ENCODE measurements at places on chromosomes 1 and 21.
A peak's percentile ranks its signal among the peaks of the same experiment; 100 is the strongest.

DNA sequence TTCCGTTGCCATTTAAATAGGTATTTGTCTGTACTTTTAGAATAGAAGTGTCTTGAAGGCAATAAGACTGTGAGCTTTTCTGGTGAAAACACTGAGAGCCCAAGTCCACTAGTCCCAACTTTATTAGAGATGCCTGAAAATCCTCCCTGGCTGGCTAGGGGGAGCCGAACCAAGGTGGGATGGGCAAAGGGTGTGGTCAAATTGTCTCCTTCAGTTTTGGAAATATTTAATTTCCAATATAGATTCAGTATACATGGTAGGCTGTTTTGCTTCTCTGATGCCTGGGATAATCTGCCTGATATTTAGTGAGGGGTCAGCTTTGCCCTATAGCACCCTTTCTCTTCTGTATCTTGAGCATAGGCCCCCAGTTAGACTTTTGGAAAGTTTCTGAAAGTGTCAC, 3.5 kb downstream of the ROR1 start:
- DNase-seq, result no peak

GRCh38 chr1:176847052-176847451, 317.5 kb downstream of the ASTN1 start:
- no peak for DNase-seq

GRCh38 chr1:78622548-78622947, 2.3 kb downstream of the IFI44L start:
- no peak for DNase-seq

- DNase-seq, result no peak
These were observed 11.8 kb upstream of the RPL5 start for GRCh38 chr1:92820024-92820423.

DNA sequence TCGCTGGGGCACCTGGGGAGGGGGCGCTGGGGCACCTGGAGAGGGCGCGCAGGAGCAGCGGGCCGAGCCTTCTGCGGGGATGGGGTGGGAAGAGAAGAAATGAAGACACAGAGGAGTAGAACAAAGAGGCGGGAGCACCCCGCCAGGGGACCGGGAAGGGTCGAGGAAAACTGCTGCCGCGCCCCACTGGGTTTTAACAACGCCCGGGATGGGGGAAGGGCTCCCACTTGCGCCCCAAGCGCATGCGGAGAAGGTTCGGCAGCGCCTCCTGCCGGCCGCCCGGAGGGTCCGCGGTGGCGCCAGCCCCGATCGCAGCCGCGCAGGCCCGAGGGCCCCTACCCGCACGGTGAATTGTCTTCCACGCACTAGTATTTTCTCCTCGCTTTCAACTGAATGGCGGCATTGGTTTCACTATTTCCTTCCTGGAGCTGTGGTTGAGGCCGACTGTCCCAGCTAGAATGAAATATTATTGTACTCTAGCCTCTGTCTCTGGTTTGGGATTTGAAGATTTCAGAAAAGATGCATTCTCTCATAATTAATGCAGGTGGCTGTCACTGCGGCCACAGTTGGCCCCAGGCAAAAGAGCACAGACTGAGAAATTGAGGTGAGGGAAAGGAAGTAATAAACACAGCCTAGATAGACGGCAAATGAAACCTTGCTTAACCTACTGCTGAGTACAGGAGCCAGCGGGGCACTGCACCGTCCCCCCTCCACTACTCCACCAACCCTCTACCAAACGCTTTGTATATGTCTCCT, 57.3 kb downstream of the MAB21L3 start:
- DNase-seq, result peak; percentile 84

GRCh38 chr1:55190109-55190508, 25.1 kb downstream of the USP24 start:
- DNase-seq, result no peak

- no peak for DNase-seq
These were observed 155.9 kb downstream of the BARHL2 start for GRCh38 chr1:90561103-90561783.

GRCh38 chr1:227712648-227713047, 22.5 kb downstream of the JMJD4 start:
- no peak for DNase-seq

GRCh38 chr1:22159891-22160290, 17.0 kb upstream of the WNT4 start:
- no peak for DNase-seq

- DNase-seq, result no peak
These were observed 140.2 kb upstream of the COL11A1 start for GRCh38 chr1:103248417-103249102.

- DNase-seq, result no peak
These were observed 71.0 kb downstream of the SIK1 start for GRCh38 chr21:43355925-43356289.

- no peak for DNase-seq
These were observed 15.2 kb downstream of the PRXL2B start for GRCh38 chr1:2601721-2602303.

GRCh38 chr1:205072881-205073280, 11.4 kb downstream of the TMEM81 start:
- no peak for DNase-seq

DNA sequence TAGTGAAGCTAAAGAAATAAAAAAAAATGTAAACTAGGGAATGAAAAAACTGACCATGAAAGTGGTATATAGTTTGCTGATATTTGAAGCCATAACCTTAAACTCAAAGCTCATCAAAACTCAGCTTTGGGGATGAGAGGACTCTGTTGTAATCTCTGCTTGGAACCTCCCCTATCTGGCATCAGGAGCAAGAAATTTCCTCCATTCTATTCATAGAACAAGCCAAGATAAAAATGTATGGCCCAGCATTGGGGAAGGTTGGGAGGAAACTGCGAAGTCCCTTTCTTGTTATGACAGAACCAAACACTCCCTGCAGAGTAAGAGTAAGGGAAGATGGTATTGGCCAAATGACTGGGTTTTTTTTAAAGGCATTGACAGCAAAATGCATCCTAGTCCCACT, 35.6 kb downstream of the MCOLN2 start:
- no peak for DNase-seq

- DNase-seq, result no peak
These were observed 13.3 kb upstream of the POFUT2 start for GRCh38 chr21:45300786-45301520.

- DNase-seq, result no peak
These were observed 2.7 kb downstream of the SPATA21 start for GRCh38 chr1:16434501-16434900.

- DNase-seq, result no peak
These were observed 43.2 kb upstream of the POFUT2 start for GRCh38 chr21:45330851-45331261.

DNA sequence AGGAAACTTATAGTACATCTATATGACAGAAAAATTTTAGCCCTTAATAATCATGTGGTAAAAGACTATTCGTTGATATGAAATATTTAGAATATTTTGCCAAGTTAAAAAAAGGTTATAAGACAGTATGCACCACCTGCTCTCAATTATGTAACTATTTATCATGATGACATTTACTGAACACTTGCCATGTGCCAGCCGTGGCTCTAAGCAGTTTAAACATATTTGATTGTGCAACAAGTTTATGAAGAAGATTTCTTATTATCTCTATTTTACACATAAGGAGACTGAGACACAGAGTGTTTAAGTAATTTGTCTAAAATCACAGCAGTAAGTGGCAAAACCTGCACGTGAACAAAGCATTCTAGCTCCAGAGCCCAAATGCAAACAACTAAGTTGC, 199.3 kb upstream of the JUN start:
- no peak for DNase-seq

DNA sequence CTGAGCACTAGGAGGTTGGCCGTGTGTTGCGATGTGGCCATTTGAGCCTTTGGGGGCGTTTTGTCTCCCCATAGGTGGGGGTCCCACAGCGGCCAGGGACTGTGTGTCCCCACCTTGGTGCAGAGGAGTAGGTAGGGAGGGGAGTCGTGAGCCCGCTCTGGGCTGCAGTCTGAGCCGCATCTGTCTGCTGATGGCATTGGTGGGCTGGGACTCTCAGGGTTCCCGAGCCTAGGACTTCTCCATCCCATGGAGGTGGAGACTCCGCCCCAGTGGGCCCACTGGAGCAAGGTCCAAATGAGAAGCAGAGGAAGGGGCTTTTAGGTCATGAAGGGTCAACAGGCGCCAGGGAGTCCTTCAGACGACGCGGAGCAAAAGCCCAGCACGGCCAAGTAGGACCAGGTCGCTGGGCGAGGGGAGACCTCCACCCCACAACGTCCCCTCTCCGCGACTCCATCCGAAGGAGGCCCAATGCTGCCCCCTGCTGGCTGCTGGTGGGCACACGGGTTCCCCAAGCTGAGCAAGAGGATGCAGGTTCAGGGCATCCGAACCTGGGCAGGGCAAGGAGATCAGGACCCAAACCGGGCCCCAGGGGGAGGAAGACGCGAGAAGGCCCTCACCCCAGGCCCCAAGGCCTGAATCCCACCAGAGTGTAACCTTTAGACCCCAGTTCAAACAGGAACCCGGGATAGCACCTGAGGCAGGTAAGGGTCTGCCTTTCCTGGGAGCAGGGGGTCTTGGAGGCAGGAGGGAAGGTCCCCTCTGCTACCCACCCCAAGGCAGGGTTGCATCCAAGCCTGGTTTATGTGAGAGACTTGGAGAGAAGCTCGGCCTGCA, 14.9 kb downstream of the TTC34 start:
- peak; percentile 63 for DNase-seq

DNA sequence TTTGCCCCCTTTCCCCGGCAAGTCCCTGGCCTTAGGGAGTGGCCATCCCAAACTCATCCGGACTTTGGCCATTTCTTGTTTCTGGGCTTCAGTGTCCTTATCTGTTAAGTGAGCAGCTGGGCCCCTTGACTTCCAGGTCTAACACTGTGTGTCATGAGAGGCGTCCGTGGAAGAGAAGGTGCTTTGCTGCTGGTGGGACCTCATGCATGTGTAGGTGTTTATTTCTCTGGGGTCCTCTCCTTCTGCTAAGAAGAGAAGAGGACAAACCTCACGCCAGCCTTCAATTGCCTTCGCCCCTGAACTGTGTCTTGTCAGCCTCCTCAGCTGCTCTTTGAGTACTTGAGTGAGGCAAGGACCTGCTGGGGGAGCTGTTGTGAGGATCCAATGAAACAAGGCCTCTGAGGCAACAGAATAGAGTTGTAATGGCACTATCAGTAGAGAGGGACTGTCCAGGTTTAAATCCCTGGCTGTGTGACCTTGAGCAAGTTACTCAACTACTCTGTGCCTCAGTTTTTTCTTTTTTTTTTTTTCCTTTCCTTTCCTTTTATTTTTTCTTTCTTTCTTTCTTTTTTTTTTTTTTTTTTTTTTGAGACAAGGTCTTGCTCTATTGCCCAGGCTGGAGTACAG, 72.5 kb downstream of the RUNX3 start:
- no peak for DNase-seq

GRCh38 chr1:4596486-4596885, 57.9 kb upstream of the AJAP1 start:
- DNase-seq, result no peak

DNA sequence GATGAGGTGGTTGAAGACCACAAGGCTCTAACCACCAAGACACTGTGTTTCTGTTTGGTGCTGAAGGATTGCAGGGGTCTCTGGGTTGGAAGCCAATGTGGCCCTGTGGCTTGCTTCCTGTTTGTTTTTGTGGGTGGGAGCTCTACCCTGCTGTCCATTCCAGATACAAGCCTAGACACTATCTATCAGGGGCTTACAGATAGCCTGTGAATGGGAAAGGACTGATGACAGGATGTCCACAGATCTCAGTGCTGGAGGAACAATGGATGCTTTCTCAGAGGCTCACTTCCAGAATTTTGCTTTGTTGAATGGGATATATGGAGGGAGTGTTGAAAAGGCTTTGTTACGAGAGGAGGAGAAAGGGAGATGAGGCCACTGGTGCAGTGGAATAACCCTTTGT, 69.7 kb downstream of the NOS1AP start:
- no peak for DNase-seq

- DNase-seq, result no peak
These were observed 23.2 kb upstream of the SYCP1 start for GRCh38 chr1:114831276-114831994.

GRCh38 chr21:31161157-31161556, 122.9 kb upstream of the KRTAP19-8 start:
- DNase-seq, result no peak

DNA sequence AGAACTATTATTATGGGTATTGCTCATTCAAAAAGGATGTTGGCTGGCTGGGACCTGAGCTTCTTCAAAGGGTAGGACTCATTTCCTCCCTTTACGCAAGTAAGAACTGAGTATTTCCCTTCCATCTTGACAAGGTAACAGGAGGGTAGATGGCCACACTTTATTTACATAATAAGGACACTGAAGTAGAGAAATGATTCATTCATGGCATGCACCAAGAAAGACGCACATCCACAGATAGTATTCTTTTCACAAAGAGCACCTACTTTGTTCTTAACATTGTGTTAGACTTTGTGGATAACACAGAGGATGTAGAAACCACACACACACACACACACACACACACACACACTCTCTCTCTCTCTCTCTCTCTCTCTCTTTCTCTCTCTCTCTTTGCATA, 82.9 kb downstream of the FAM78B start:
- DNase-seq, result no peak

GRCh38 chr1:234702342-234703000, 92.5 kb upstream of the IRF2BP2 start:
- no peak for DNase-seq

- peak; percentile 41 for DNase-seq
These were observed 28.1 kb downstream of the PADI4 start for GRCh38 chr1:17335821-17336710.

- peak; percentile 58 for DNase-seq
These were observed 45.9 kb downstream of the KIAA0040 start for GRCh38 chr1:175146529-175147213.

DNA sequence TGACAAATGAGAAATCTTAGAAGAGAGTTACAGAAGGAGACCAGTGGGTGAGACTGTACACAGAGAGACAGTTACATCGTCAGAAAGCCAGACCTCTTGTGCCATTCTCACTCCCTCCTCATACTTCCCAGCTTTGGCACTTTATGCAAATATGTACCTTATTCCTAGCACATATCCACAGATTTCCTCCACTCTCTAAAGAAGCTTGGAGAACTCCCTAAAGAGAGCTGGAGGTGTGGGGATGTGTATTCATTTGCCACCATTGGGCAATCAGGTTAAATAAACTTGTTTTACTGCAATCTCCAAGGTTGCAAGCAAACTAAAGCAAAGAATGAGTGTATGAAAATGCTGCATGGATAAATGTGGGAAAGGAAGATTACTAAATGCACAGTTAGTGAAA, 380.9 kb upstream of the PRMT6 start:
- no peak for DNase-seq

- no peak for DNase-seq
These were observed 216.2 kb downstream of the SDCCAG8 start for GRCh38 chr1:243471754-243472745.

DNA sequence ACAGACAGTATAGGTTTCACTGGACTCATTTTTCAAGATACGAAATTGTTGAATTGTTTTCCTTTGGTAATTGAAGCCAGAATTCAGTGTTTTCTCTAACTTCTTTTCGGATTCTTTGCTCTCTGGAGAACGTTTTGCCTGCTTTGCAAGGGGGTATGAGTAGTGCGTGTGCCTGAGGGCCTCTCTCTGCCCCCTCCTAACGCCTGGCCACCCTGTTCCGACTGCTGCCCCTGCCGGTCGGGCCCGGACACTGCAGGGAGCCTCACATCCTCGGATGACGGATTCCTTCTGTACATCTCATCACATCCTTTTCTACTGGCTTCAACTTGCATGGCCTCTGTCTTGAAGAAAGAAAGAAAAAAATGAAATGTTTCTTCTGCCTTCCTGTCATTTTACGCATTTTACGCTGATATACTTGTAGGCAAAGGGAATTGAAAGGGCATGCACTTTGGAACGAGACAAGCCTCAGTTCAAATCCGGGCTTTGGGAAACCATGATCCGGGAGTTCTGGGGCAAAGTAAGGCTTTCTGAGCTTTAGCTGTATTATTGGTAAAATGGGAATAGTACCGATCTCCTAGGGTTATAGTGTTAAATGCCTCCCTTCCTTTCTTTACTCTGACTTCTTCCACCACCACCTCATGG, 65.1 kb downstream of the DISC1 start:
- no peak for DNase-seq

Measured in CD4-positive, alpha-beta T cell (primary cell).